ENCODE measurements at places on chromosomes 3 and 15.
A peak's percentile ranks its signal among the peaks of the same experiment; 100 is the strongest.

GRCh38 chr3:52645549-52645948 lies 40.2 kb downstream of the PBRM1 start:
- no peak for DNase-seq

DNA sequence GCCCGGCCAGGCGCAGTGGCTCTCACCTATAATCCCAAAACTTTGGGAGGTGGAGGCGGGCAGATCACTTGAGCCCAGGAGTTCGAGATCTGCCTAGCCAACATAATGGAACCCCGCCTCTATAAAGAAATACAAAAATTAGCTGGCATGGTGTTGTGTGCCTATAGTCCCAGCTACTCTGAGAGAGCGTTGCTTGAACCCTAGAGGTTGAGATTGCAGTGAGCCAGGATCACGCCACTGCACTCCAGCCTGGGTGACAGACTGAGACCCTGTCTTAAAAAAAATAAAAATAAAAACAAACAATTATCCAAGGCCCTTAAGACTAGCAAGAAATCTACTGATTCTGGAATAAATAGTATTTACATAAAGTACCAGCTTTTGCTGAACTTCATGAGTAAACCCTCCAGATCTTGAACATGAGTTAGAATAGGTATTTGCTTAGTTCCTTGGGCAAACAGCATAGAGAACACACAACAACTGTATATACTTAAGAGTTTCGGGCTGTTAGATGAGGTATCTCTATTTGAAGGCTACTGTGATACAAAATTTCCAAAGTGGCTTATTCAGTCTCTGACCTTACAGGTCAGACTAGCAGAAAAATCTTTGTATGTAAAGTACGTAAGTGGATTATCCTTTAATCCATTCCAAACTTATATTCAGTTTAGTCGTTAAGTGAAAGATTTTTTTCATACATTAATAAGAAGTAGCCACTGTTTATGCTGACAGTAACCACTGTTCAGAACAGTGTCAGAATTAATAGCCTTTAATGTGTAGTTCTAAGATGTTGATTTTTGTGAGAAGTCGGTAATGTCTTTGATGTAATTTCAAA lies 171.1 kb upstream of the CGNL1 start:
- DNase-seq = no peak

GRCh38 chr3:189132231-189132671 lies 39.5 kb upstream of the TPRG1 start:
- DNase-seq = peak; percentile 6

DNA sequence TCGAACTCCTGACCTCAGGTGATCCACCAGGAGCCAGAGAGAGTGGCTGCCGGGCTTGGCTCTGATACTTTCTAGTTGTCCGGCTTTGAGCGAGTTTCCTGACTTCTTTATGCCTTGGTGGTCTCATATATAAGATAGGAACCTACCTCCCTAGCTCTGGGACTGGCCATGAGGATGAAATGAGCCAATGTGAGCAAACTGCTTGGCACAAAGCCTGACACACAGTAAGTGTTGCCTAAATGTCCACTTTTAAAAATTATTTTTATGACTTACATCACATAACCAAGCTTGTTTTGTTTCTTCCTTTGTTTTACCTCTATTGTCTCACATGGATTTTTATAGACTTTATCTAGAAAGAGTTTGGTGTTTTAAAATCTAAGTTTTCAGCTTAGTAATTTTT lies 42.1 kb upstream of the CCDC174 start:
- DNase-seq = no peak

DNA sequence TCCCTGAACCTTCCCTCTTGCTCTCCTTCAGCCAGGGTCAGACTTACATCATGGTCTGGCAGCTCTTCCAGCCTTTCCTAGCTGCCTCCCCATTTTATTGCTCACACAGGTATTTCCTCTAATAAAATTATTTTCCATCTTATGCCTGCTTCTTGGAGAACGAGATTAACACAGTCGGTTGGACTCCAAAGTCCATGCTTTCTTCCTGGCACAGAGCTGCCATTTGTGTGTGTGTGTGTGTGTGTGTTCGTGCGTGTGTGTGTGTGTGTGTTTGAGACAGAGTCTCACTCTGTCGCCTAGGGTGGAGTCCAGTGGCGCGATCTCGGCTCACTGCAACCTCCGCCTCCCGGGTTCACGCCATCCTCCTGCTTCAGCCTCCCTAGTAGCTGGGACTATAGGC lies 15.5 kb downstream of the FSD2 start:
- DNase-seq = no peak

GRCh38 chr3:166013073-166013679 lies 176.0 kb upstream of the BCHE start:
- no peak for DNase-seq

- DNase-seq = no peak
These were observed 19.9 kb downstream of the NCEH1 start for GRCh38 chr3:172690936-172691335.

DNA sequence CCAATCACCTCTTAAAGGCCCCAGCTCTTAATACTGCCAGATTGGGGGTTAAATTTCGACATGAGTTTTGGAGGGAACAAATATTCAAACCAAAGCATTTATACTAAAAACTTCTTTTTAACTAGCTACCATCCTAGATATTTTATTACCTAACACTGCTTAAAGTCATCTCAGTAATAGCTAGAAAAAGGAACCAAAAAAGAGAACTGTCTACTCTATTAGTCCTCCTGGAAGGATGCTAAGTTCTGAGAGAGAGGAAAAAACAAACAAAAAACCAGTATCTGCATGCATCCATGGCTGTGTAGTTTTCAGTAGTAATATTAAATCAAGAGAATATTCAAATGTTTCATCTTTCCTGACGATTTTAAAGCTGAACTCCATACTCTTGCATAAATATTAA lies 5.8 kb downstream of the CPOX start:
- no peak for DNase-seq

DNA sequence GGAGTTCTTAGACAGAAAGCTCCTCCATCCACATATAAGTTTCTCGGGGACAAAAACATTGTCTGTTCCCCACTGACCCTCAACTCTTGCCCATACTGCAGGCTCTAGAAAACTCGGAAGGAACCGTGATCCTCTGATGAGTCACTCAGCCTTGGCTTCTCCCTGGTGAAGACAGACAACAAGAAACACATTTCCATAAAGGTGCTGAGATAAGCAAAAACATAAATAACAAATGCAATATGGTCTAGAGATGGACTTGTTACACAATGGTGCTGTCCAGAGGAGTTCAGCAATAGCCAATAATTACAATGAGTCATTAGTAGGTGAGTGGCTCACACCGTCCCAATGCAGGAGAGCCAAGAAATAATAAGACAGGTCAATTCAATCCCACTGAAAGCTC lies 43.7 kb downstream of the MAGI1 start:
- DNase-seq = no peak

GRCh38 chr3:124650798-124651197 lies 79.5 kb upstream of the UMPS start:
- DNase-seq = no peak

DNA sequence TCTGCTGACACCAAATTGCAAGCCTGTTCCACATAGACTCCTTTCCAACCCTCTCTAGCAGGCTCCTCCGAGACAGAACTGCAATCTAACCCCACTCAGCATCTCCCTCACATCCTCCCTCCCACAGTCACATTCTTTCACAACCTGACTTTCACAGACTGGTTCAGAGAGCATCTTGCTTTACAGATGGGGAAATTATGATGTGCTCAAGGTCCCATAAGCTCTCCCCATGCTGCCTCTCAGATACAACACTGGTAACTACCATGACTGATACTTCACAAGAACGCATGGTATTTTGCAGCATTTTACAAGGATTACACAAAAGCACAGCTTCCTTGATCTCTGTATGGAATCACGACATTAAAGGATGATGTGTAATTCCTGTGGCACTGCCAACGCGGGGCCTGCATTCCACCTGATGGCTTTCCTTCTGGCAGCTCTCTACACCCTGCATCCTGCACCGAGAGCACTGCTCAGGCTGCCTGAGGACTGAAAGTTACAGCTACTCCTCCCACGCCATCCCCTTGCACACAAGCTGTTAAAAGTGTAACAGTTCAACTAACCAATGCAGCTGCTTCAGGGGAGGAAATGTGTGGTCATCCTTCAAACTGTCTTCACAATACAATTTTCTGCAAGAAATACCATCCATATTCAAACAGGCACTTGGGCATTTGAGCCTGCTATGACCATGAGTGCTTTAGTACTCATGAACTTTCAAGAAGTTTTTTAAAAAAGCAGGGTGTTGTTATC lies 27.6 kb downstream of the TBC1D2B start:
- no peak for DNase-seq

DNA sequence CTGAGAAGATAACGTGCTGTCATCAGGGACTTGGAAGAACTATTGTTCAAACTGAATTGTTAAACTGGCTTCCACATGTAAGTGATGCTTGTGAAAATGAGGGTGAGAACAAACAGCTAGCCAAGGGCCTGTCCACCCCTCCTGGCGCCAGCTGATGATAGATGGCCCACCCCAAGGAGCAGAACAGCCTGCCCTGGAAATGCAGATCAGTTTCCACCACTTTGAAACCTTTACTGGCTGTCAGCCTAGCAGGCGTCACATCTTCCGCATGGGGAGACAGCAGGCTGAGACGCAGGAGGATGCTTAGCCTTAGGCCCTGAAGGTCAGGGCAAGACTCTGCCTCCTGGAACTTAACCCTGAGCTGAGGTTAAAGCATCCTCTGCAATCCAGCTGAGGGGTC lies 6.4 kb upstream of the SLC51B start:
- DNase-seq = no peak

- no peak for DNase-seq
These were observed 71.1 kb upstream of the RAP2B start for GRCh38 chr3:153090973-153091372.

GRCh38 chr3:107976202-107976800 lies 114.5 kb downstream of the CD47 start:
- DNase-seq = no peak

DNA sequence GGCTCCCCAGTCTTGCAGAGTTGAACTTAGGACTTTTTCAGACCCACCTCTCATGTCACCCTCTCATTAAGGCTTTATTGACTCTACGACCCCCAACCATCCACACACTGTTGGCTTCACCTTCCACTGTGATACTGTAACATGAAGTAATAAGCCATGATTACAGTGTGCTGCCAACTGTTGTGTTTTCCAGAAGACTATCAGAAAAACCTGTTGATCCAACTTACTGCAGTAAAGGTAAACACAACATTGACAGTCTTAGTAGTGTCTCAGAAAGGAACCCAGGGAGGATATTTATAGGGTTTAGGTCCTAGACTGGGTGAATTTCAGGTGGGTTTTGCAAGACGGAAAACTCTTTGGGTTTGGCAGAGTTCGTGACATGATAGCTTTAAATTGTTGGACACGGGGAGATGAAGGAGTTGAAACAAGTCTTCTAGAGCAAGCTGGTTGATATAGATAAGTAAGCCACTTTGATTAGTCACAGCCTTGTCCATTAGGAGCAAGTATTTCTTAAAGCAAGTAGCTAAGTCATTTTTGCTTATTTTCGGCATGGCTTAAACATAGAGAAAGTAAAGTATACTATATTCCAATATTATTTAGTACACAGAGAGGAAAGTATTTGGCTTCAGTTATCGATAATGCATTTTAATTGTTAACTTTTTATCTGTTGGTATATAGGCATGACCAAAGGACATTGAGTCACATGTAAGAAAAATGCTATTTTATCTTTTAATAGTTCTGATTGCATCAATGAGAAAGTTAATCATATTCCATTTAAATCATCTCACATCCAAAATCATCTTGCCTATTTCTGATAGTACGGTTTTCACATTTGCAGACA lies 2.4 kb upstream of the COL6A5 start:
- no peak for DNase-seq

DNA sequence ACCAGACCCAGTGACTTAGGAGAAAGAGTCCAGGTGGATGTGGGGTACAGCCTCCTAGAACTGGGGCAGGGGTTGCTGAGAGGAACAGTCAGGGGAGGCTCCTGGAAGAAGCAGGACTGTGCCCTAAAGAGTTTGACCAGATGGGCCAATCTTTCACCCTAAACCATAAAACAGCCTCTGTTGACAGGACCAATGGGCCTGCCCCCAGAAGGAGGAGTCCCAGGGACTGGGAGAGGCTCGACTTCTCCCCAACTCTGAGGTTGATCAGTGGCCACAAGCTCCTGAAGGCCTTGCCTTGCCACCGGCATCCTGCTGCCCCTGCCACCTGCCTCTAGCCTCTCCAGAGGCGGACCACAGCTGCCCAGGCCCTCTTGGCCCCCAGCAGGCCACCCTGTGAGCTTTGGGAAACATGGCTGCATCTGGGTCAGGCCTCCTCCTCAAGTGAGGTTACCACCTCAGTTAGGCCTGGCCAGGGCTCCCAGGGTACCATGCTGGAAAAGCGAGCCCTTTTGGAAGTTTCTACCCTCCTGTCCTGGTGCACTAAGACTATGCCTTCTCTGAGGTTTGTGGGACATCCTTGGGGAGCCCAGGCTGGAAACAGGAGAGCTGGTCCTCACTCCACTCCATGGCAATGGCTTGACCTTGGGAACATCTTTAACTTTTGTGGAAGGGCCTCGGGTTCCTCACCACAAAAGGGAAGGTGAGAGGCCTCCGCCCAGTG lies 2.8 kb downstream of the VIPR1 start:
- DNase-seq = no peak

DNA sequence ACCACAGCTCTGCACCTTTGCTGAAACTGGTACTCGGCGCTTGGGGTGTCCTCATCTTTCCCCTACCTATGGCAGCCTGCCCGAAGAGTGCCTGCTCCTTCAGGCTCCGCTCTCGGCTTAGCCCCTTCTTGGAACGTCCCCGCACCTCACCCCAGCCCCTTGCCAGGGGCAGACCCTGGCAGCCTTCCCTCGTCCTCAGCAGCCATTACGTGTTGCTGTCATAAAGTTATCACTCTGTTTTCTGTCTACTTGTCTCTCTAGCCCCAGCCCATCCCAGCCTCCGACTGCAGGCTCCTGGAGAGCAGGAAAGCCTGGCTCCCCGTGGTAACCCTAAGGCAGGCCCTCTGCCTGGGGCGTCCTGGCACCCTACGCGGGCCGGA lies 5.1 kb upstream of the BAHD1 start:
- no peak for DNase-seq

GRCh38 chr3:140953028-140953960 lies 11.7 kb downstream of the SLC25A36 start:
- DNase-seq = no peak

- no peak for DNase-seq
These were observed 171.5 kb upstream of the IL12A start for GRCh38 chr3:159817126-159817525.

DNA sequence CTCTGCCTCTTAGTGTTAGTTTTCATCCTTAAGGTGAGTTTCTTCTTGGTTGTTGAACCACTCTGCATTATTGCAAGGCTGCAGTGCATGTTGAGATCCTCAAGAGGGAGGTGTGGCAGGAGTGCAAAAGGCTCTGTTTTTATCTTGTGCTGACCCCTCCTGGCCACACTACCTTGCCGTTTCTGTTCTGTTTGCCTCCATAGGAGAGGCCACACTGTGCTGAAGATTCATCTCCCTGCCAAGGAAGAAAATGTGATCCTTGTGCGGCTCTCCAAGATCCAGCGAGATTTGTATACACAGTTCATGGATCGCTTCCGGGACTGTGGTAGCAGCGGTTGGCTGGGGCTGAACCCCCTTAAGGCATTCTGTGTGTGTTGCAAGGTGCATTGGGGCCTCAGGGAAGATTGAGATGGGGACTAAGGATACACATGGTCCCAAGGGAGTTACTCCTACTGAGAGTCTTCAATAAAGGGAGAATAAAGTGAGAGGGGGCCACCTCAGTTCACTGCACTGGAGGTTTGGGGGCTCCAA lies 33.0 kb upstream of the TEX264 start:
- DNase-seq = no peak

- no peak for DNase-seq
These were observed 9.2 kb downstream of the ALPK3 start for GRCh38 chr15:84826369-84826823.
